ENCODE measurements at places on chromosomes 5 and 9. TPM values are rescaled to one million over a fixed set of nuclear protein-coding genes. Genes with fewer than 3 reads are reported as not detected.
A peak's percentile ranks its signal among the peaks of the same experiment; 100 is the strongest.

DNA sequence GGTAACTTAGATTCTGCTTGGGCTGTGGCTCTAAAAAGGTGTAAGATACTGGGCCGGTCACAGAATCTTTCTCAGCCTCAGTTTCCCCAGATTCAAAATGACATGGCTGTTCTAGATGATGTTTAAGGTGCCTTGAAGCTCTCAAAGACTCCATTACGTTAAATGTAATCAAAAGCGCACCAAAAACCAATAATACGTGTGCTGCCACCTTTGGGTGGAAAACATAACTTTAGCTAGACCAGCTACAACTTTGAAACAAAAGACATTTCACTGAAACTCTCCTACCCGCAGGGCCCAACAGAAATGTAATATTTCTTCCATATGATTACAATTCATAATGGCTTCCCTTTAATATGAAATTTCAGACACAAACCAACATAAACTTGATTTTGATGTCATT is 35.0 kb upstream of the PCSK5 start:
- peak; percentile 9 for DNase-seq

GRCh38 chr5:172540099-172540870 is 86.0 kb upstream of the SH3PXD2B start:
- no peak for DNase-seq

DNA sequence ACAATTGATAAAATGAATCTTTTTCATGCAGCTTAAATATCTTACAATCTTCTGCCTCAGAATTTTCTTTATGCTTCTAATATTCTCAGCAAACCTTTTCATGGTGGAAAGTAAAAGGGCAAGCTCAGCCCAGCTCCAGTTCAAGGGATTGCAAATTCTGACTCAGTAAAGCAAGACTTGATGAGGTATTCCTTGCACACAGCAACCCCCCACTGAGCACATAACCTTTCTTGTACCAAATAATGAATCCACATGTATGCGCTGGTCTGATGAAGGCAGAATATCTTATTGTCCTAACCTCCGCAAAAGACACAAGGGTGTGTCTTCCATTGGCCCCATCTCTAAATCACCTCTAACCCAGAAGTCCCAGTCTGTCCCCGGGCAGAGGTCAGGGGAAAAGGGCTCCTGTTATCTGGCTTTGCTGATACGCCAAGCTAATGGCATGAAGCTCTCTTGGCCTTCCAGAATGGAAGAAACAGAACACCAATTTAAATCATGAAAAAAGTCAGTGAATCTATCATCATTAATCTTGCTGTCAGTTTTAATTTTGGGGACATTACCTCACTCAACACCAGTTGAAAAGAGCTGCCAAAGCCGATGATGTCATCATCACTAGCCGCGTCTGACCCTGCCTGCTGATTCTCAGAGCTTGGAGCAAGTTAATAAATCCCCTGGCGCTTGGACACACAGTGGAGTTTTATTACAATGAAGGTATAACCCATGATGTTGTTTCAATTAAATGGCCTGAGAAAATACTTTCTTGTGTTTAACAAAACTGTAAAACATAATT is 592.5 kb upstream of the CLINT1 start:
- no peak for DNase-seq

DNA sequence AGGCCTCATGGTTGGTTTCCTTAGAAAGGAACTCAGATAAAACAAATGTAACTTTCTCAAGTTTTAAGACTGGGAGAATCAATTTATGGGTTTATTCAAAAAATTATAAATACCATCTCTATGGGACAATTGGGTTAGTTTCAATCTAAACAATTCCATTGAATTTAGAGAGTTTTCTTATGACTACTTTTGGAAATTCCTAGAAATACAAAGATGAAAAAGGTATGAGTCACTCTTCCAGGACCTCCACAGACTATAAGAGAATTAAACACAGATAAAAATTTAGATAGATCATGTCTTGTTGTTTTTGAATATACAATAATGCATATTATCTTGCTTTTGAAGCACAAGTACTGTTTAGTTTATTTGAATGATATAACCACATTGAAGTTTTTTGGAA is 188.7 kb downstream of the CHSY3 start:
- no peak for DNase-seq

DNA sequence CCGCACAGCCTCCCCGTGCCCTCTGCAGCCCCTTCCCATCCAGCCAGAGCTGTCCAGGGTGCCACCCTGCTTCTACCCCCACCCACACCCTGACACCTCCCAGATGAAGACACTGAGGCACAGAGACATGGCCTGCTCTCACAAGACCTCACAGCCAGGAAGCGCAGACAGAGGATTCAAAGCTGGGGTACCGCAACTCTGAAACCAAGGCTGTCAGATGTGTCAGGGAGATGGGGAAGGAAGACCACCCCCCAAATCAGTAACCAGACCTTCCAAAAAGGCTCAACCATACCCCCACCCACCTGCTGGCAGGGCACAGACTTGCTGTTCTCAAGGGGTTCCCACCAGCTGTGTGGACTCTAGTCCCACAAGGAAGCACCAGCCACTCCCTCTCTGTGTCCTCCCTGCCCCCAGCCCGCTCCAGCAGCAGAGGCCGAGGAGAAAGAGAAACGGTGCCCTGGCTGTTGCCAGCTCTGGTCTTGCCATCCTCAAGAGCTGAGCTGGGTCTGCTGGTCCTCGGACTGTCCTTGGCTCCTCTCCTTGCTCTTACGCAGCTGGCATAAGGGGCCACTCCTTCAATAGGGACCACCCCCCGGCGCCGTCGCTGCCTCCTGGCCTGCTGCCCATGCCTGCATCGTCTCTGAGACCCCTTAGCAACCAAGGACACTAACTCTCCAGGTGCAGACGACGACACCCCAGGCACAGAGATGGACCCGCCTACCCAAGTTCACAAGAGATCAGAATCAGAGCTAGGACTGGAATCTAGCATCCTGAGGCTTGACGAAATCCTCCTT is 699 bp downstream of the AKNA start:
- no peak for DNase-seq

GRCh38 chr5:127010362-127010761 is 20.0 kb downstream of the MARCHF3 start:
- DNase-seq: no peak

The SH3RF2 gene
- 0.46 TPM for total RNA-seq

The KCNIP1 gene
- total RNA-seq: not detected

The CYLC2 gene
- not detected for total RNA-seq

Data from T-cell (primary cell).